ENCODE measurements at places on chromosomes 1 and 21. TPM values are rescaled to one million over a fixed set of nuclear protein-coding genes. Genes with fewer than 3 reads are reported as not detected.

GRCh38 chr1:203168991-203169390 lies 6.6 kb downstream of the MYBPH start:
- H3K4me1 ChIP-seq, result no peaks in the 10 kb centered on the region
- H3K27me3 ChIP-seq, result no peaks in the 10 kb centered on the region
- no peaks in the 10 kb centered on the region for H3K36me3 ChIP-seq
- no peak overlapping the region for H3K4me3 ChIP-seq
- no peak overlapping the region for H3K27ac ChIP-seq

DNA sequence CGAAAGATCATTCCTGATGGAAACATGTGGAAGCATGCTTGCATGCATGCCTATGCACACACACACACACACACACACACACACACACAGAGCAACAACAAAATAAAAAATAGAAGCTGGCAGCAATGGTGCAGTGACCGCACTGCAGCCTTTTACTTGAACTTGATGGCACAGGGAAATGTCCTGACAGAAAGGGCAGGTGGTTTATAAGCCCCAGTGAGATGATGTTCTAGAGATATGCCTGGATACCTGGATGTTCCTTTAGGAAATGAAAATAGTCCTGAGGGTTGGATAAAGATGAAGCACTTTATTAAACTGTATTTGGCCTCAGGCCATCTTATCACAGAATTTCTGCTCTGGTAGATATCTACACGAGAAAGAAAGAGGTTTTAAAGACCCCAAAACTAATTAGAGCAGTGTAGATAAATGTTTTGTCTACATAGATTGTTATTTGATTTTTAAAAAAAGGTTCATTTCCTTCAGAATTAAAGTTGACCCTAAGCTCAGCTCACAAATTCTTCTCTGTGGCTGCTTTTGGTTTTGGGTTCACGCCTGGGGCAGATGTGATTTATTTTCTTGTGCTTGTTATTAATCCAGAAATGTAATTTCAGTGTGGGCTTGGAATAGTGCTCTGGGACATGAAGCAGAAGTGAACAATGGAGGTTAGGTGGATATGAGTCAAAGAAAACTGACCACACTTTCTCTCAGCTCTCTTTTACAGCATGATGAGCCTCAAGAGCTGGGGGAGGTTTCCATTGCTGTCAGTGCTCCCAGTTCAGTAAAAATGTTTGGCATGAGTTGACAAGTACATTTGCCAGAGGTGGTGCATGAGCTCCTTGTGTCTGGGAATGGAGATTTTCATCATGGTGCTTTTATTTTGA lies 22.9 kb downstream of the ADAM30 start:
- H3K4me3 ChIP-seq, result no peak overlapping the region
- no peak overlapping the region for H3K27ac ChIP-seq
- H3K36me3 ChIP-seq, result no peaks in the 10 kb centered on the region

- H3K27me3 ChIP-seq, result no peaks in the 10 kb centered on the region
- no peak overlapping the region for H3K4me3 ChIP-seq
- DNase-seq, result no peak
- peak overlapping the region; percentile 41 for H3K27ac ChIP-seq
- no peaks in the 10 kb centered on the region for H3K4me1 ChIP-seq
- no peaks in the 10 kb centered on the region for H3K36me3 ChIP-seq
These were observed 85.3 kb downstream of the PLXNA2 start for GRCh38 chr1:208158640-208159554.

DNA sequence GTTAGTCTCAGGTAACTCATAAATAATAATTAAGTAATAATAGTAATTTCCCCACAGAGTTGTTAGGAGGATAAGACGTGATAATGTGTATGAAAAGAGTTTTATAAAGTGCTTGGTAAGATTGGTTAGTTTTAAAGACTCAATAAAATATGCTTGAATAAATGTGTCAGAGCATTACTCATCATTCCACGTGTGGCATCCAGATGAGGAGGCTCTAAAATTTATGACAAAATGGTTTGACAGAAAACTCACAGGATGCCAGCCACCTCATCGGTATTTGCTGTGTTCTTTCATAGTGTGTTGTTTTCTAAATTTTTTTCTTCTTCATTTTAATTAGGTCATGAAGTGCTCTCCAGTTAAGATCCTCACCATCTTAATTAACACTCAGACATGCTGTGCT lies 19.1 kb upstream of the SPAG17 start:
- no peaks in the 10 kb centered on the region for H3K36me3 ChIP-seq
- H3K4me1 ChIP-seq, result no peaks in the 10 kb centered on the region
- no peak overlapping the region for H3K4me3 ChIP-seq
- no peaks in the 10 kb centered on the region for H3K27me3 ChIP-seq
- H3K27ac ChIP-seq, result no peak overlapping the region

GRCh38 chr1:33099290-33100118 lies 18.6 kb downstream of the AZIN2 start:
- no peak overlapping the region for H3K4me3 ChIP-seq
- H3K27ac ChIP-seq, result no peak overlapping the region
- no peaks in the 10 kb centered on the region for H3K4me1 ChIP-seq
- no peak for DNase-seq

Gene ECE1
- total RNA-seq, result 83.7 TPM

DNA sequence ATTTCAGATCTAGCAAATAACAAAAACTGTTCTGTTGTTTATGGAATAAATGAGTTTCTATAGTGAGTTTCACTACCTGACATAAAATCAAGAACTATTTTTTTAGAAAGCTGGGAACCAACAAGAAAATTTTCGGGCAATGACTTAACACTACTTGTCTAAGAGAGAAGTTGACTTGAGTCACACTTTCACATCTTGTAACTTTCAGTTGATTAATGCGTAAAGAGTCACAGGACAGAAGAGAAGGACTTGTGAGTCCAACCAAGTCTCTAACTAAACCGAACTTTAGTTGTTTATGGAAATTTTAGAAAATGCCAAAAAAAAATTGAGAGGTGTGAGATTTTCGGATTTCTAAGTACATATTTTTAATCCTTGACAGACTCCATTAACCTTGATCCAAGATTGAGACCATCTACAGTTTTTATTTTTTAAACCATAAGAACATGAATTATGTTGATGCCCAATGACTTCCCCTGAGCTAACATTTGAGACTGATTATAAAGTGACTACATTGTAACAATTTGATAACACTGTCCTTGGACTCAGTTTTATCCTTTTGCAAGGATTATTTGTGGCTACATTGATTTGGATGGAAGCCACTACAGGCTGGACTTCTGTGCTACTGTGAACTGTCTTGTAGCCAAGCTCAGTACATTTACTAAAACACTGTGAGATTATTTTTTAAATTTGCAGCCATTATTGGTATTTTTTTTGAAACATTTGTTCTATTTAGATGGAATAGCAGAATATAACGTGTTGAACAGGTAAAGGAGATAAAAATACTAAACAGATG lies 284.0 kb downstream of the PTPRC start:
- no peak overlapping the region for H3K4me3 ChIP-seq
- H3K36me3 ChIP-seq, result no peaks in the 10 kb centered on the region
- no peak for DNase-seq
- H3K27me3 ChIP-seq, result no peaks in the 10 kb centered on the region
- H3K4me1 ChIP-seq, result no peaks in the 10 kb centered on the region
- no peak overlapping the region for H3K27ac ChIP-seq

Gene PKN2
- 24.9 TPM for total RNA-seq

GRCh38 chr21:41209016-41209619 lies 41.2 kb downstream of the BACE2 start:
- H3K4me3 ChIP-seq, result no peak overlapping the region
- H3K27me3 ChIP-seq, result no peaks in the 10 kb centered on the region
- no peaks in the 10 kb centered on the region for H3K4me1 ChIP-seq
- peak overlapping the region; percentile 80 for H3K27ac ChIP-seq
- DNase-seq, result no peak
- no peaks in the 10 kb centered on the region for H3K36me3 ChIP-seq

Gene STUM
- total RNA-seq, result 0.43 TPM

Gene HAPLN2
- total RNA-seq, result 1.2 TPM

- no peak for DNase-seq
- H3K27ac ChIP-seq, result no peak overlapping the region
These were observed 24.3 kb downstream of the TMEM201 start for GRCh38 chr1:9612871-9613624.

- peak overlapping the region; percentile 99 for H3K27ac ChIP-seq
- H3K27me3 ChIP-seq, result no peaks in the 10 kb centered on the region
- H3K4me3 ChIP-seq, result peak overlapping the region; percentile 34
- DNase-seq, result peak; percentile 89
These were observed 1.9 kb upstream of the IRF2BP2 start for GRCh38 chr1:234611847-234612351.

GRCh38 chr1:8848663-8849386 lies 29.7 kb downstream of the ENO1 start:
- H3K4me1 ChIP-seq, result peaks cover 38% of the 10 kb centered on the region
- H3K27ac ChIP-seq, result peak overlapping the region; percentile 67
- DNase-seq, result peak; percentile 91

- no peaks in the 10 kb centered on the region for H3K27me3 ChIP-seq
- no peak for DNase-seq
- H3K4me3 ChIP-seq, result no peak overlapping the region
These were observed 46.0 kb downstream of the OPTC start for GRCh38 chr1:203539831-203540546.

Gene HSD3B2
- not detected for total RNA-seq

DNA sequence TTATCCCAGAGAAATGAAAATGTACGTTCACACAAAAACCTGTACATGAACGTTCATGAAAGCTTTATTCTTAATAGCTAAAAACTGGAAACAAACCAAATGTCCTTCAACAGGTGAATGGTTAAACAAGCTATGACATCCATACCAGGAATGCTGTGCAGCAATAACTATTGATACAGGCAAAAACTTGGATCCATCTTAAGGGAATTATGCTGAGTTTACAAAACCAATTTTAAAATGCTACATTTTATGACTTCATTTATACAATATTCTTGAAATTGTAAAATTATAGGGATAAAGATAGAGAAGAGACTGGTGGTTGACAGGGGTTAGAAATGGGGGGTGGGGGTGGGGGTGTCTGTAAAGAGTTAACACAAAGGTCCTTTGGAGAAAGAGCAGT lies 280.3 kb downstream of the TGFB2 start:
- no peak overlapping the region for H3K27ac ChIP-seq
- no peaks in the 10 kb centered on the region for H3K36me3 ChIP-seq
- no peaks in the 10 kb centered on the region for H3K27me3 ChIP-seq
- DNase-seq, result no peak
- H3K4me3 ChIP-seq, result no peak overlapping the region
